ENCODE measurements at places on chromosomes 7 and 10. TPM values are rescaled to one million over a fixed set of nuclear protein-coding genes. Genes with fewer than 3 reads are reported as not detected.

ATRNL1 gene
- total RNA-seq: 45.7 TPM

PDE1C gene
- 9.5 TPM for total RNA-seq

SPAG6 gene
- total RNA-seq: 103 TPM

CUZD1 gene
- total RNA-seq: 1.5 TPM

FEZF1 gene
- total RNA-seq: 5.6 TPM

IFIT5 gene
- total RNA-seq: 9.2 TPM
